H1 (cell line): ENCODE measurements at places on chromosomes 6 and 20. TPM values are rescaled to one million over a fixed set of nuclear protein-coding genes. Genes with fewer than 3 reads are reported as not detected.

- DNase-seq = no peak
These were observed 17.4 kb downstream of the SCML4 start for GRCh38 chr6:107806691-107807090.

- no peak for DNase-seq
These were observed 45.6 kb upstream of the ARFGEF2 start for GRCh38 chr20:48875914-48876240.

GRCh38 chr6:57302477-57302876 is 15.0 kb upstream of the PRIM2 start:
- no peak for DNase-seq

Gene VGLL2
- total RNA-seq = 0.13 TPM in 1 of 2 replicates, not detected in the other

DNA sequence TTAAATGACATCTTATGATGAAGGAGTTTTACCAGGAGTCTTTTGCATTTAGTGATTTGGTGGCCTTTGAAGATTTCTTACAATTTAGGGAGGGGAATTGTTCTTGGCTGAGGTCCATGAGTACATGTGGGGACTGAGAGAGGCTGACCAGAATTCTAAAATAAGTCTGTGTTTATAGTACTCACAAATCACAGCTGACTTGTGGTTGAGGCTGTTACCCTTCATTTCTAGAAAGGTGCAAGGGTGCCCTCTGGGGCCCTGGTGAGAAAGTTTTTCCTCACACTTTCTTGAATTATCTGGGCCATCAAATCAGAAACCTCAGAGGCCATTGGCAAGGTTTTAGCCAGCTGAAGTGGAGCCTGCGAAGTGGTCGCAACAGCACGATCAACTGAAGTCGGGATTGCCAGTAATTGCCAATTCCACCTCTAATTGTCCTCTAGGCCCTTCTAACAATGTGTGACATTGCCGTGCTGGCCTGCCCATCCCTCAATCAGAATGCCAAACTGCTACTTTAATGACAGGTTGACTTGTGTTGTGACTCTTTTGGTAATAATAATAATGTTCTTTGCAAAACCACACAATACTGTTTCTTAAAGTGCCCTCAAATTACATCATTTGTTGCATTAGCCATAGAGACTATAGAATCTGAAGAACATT is 221.6 kb downstream of the OGFRL1 start:
- DNase-seq = peak; percentile 56

Gene AHCY
- total RNA-seq = 404 and 414 TPM in 2 replicates

- no peak for DNase-seq
These were observed 174.4 kb downstream of the OGFRL1 start for GRCh38 chr6:71463061-71463460.

DNA sequence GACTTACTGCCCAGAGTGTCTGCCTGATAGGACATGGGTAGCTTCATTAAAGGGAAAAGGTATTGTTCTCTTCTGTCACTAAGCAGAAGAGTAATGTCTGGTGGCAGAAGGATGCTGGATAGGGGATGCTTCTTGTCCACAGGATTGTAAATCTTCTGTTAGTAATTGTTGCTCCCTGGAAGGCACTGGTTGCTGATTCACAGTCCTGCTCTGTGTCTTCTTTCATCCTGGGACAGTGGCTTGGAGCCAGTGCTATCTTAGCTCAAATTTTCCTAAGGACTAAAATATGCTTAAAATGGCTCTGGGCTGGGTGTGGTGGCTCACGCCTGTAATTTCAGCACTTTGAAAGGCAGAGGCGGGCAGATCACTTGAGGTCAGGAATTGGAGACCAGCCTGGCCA is 48.0 kb downstream of the SYTL3 start:
- no peak for DNase-seq

Gene CAPN11
- total RNA-seq = 0.97 and 1.2 TPM in 2 replicates

DNA sequence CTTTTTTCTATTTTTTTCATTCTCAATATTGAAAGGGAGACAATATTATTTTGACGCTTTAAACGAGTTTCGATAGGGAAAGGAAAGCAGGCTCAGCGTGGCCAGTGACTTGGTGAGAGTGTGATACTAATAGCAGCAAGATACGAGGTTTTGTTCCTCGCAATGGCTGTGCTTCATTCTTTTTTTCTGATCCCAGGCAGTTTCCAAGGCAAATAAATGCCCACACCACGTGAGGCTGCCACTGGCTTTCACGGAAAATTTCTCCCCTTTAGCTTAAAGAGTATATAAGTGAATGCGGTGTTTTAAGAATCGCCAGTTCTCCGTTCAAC is 196.4 kb upstream of the ZNF184 start:
- DNase-seq = no peak

DNA sequence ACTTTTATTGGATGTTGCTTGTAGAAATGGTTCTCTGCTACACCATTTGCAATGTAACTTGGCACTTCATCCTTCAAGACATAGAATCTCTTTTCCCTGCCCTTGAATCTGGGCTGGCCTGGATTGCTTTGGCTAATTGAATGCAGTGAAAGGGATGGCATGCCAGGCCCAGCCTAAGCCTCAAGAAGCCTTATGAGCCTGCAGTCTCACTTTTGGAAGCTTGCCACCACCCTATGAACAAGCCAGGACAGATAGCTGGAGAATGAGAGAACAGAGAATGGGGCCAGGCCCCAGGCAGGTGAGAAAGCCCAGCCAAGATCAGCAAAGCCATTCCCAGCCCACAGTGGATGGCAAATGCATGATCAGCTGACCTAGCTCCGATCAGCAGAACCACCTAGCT is 350.7 kb upstream of the RNF24 start:
- DNase-seq = no peak

Gene ZNF341
- 6.3 and 6.4 TPM in 2 replicates for total RNA-seq

DNA sequence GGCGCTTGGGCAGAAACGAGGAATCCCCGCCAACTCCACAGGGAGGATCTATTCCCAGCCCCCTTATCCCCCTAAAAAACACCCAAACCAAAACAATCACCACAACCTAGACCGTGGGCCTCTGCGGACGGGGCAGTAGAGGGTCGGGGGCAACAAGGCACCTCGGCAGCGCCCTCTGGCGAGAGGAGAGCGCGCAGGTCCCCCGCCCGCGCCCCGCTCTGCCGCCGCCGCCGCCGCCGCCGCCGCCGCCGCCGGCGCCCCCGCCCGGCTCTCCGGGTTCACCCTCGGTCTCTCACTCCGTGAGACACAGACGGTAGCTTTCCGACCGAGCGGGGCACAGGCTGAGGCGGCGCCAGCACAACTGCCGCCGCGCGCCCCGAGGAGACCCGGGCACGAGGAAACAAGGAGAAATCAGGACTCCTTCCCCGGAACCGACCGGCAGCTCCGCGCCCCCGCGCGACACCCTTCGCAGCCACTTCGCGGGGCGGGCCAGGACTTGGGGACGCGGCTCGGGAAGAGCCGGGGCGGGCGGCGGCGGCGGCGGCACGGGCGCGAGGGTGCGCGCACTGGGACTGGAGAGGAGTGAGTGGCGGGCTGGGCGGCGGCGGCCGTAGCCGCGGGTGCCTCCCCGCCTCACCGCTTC is at the start of gene SLC35F1:
Gene SLC35F1 (plus strand): TSS at position 307 of the 643 bp plus-strand sequence.
- DNase-seq = no peak

GRCh38 chr20:31813611-31814010 is 5.5 kb upstream of the MYLK2 start:
- no peak for DNase-seq

Gene GATA5
- 0.11 and 0.15 TPM in 2 replicates for total RNA-seq

DNA sequence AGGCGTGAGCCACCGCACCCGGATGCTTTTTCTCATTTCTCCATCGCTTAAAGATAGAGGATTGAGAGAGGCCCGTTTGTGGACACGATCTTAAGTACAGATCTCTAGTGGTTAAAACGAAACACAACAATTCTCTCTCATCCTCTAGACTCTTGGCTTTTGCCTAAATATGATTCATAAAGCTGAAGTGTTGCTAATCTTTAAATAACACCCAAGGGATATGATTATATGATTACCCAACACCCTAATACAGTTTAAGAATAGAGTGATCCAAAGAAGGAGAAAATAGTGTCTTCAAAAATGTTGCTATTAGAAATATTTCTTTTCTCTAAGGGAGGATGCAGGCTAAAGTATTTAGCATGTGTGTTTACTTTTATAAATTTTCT is 50.4 kb downstream of the MTHFD1L start:
- DNase-seq = no peak

Gene HLA-DQB2
- not detected in 2 replicates for total RNA-seq

- DNase-seq = no peak
These were observed 39.2 kb downstream of the LIN28B start for GRCh38 chr6:104995989-104996617.

Gene FAM209B
- total RNA-seq = 0.82 TPM in 1 of 2 replicates, not detected in the other
